Activated T-cell treated with anti-CD3 and anti-CD28 coated beads for 48 hours (primary cell): ENCODE measurements at places on chromosomes 6 and 20.
A peak's percentile ranks its signal among the peaks of the same experiment; 100 is the strongest.

GRCh38 chr6:3884007-3884745 is 35.0 kb downstream of the FAM50B start:
- no peak for DNase-seq

GRCh38 chr6:31149827-31150447 is 7.7 kb downstream of the CCHCR1 start:
- DNase-seq, result no peak

DNA sequence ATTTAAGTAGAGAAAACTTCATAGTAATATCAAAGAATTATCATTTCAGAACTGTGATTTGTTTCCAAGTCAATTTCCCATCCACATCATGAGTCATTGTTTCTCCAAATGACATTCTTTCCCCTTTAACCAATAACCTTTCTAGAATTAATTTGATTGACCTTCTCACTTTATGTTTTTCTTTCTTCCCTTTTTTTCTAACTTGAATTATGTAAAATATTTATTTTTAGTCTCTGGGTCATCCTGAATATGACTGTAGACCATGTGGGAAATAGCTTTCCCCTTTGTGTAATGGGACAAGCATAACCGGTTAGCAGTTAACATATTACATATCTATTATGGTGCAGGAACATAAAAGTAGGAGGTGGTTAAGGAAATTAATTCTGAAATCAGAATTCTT is 291.1 kb downstream of the GJA1 start:
- no peak for DNase-seq

- DNase-seq, result no peak
These were observed 372.1 kb upstream of the CNR1 start for GRCh38 chr6:88538130-88538706.

GRCh38 chr6:70857387-70858077 is 99.3 kb downstream of the B3GAT2 start:
- DNase-seq, result no peak

DNA sequence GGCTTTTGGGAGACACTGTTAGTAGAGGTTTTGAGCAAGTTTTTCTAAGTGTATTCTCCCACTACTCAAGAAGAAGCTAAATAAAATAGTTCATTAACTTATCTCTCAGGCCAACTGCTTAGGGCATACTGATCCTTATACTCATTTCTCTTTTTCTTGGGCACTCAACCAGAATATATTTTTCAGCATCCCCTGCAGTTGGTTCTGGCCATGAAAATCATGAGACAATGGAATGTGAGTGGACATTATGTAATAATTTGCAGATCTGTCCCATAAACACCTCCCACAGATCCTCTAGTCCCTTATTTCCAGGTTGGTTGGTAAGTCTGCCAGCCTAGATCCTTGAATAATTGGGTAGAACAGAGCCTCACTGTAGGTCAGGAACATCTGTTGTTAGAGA is 136.7 kb downstream of the AIG1 start:
- DNase-seq, result no peak

DNA sequence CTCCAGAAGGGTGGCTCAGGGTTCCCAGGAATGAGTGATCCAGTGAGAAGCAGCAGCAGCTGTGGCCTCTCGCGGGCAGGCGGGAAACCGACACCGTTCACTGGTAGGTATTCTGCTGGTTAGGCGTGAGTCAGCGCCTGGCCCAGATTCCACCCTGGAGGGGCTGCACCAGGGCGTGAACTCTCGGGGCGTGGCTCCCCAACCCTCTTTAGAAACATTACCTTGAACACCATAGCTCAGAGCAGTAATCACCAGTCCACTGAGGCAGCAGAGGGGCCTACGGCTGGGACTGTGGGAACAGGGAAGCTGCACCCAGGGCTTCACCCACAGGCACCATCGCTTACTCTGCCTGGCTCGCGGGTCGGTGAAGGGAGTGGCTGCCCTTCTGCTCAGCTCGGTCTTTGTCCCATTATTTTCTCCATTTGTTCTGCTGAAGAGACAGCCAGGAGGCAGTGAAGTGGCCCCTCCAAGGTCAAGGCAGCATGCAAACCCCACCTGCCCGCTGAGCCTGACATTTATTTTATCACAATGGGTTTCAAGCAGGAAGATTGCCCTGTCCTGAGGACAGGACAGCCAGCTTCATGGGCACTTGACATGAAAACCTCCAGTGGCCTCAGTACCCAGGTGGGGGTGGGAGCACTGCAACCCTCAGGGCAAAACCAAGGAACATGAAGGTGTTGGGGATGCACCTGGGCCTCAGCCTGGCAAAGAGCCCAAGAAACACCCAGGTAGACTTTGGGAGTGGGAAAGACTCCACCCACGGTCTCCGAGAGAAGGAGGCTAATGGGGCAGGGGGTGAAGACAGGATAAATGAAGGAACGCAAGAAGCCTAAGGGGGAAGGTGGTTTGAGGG is 51.0 kb upstream of the CD93 start:
- no peak for DNase-seq

DNA sequence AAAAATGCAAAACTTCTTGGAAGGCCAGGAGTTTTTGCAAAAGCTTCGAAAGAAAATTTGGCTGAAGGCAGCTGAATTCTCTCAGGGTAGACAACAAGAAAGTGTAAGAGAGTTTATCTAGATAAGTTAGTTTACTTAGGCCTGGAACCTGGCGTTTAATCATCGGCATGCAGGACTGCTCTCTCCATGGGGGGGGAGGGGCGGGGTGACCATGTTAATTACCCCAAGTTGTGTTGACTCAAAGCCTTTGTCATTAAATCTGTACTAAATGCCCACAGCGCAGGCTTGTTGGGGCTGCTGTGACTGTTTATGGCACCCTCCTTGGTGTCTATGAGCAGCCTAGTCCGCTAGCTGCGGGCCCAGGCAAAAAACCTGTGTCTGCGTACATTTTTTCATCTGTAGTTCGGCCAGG is 20.1 kb upstream of the ZNF451 start:
- DNase-seq, result no peak

DNA sequence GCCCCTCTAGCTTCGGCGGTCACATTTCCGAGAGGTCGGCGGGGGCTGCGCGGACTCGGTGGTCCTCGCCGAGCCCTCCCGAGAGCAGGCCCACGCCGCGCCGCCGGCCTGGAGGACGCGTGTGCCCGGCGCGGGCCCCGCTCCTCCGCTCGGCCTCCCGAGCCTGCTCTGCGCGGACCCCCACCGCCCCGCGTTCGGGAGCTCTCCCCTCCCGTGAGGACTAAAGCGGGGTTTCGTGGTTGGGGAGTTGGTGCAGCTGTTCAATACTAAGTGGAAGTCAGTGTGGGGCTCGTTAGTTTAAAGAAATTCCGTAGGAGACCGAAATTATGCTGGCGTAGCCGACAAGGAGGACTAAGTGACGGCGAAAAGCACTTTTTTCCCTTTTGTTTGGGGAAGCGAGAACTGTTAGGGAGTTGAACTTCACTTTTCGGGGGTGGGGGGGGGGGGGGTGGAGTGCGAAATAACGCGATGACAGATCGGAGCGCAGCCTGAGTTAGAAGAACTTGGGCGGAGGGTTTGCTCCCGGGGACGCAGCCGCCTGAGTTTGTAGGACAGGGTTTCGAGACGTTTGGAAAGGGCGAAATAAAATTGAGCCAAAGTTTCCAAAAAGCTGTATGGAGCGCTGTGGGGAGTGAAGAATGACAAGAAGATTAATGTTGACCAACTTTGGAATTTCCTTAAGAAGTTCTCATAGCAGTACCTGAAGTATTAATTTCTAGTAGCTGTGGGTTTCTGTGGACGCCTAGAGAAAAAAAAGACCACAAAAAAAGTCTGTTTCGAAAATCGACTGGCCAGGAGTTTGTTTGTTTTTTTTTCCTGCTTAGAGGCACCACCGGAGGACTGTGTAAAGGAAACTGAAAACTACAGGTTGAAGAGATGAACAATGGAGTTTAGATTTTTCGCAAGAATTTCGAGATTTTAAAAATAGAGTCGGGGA is 1.4 kb downstream of the QKI start:
- DNase-seq, result peak; percentile 30

- no peak for DNase-seq
These were observed 50.6 kb downstream of the GJA10 start for GRCh38 chr6:89944826-89945407.

GRCh38 chr6:55449225-55449624 is 122.0 kb downstream of the GFRAL start:
- no peak for DNase-seq
